ENCODE measurements at places on chromosomes 2 and 18.

GRCh38 chr18:67583621-67584020 lies 67.1 kb upstream of the DSEL start:
- no peak for DNase-seq

GRCh38 chr18:13265008-13265910 lies 46.7 kb downstream of the LDLRAD4 start:
- DNase-seq, result no peak

- no peak for DNase-seq
Observed at GRCh38 chr2:231292472-231293134, 94.2 kb downstream of the ARMC9 start.

- no peak for DNase-seq
Observed at GRCh38 chr2:40283111-40283909, 168.6 kb downstream of the SLC8A1 start.

DNA sequence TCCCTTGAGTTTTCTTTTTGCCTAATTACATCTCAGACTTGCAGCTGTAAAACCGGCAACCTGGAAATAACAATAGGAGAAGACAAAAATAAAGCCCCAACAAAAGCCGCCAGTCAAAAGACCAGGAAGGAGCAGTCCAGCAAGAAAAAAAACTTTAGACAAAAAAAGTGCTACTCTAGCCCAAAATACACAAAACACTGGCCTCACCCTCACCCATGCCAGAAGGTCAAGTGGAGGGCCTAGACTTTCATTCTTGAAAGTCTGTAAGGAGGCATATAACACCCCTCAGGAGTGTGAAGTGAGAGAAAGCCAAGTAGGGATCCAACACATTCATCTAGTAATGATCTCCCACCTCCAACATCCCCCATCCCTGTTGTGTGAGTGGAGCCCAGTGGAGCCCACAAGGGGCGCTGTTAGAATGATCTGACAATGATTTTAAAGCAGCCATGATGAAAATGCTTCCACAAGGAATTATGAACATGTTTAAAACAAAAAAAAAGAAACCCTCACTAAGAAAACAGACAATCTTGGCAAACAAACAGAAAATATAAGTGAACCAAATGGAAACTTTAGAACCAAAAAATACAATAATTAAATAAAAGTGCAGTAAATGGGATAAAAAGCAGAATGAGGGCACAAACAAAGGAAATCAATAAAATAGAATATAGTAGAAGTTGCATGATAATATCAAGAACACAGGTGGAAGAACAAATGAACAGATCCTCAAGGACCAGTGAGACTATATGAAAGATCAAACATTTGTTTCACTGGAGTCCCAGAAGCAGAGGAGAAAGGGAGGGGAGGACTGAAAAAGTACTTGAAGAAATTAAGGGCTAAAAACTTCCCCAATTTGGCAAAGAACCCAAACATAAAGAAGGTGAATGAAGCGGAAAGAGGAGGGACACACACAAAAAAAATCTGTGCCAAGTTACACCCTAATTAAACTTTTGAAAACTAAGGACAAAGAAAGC lies 23.9 kb downstream of the SESTD1 start:
- no peak for DNase-seq

GRCh38 chr2:75896779-75897366 lies 186.2 kb upstream of the GCFC2 start:
- no peak for DNase-seq

- no peak for DNase-seq
Observed at GRCh38 chr2:55296393-55296792, 27.4 kb upstream of the MTIF2 start.

DNA sequence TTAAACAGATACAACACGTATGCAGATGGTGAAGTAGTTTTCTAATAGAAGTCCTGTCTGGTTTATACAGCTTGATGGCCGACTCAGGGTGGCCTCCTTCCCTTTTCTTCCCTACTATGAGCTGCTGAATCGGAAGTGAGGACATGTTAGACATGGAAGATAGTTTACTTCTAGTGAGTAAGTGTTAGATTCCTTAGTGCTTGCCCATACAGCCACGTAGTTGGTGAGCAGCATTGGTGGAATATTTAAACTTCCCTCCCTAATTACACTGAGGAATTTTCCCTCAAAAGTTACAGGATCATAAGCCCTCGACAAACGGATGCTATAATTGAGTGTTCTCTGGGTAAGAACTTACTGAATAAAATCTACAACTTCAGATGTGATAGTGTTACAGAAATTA lies 52.1 kb downstream of the RHBDD1 start:
- no peak for DNase-seq

DNA sequence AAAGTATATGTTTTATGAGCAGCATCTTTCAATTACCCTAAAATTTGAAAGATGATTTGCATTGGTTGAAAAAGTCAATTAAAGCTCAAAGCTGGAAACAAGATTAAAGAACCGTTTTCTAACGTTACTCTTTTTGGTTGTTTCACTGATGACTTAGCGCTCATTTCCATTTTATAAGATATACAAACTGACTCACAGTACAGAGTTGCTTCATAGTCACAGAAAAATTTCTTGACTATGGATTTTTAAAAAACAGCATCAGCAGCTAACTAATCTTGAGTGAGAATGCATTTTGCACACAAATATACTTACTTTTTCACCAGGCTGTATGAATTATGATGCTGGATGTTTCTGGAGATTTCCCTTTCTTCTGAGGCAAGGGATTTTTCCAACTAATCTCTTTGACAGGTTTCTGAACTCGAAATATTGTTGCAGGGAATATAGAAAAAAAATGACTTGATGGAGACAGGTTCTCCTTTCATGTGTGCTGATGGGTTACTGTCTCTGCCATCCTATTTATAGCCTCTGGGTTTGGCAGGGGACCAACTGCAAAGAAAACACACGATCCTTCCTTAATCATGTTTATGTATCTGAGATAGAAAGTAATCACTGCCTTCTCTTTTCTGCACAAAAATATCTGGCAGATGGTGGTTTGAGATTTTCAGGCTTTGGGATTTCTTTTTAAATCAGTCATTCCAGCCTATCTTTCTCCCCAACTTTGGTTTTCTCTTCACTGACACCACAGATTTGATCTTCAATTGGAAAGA lies 129.4 kb upstream of the DAPL1 start:
- no peak for DNase-seq

GRCh38 chr2:102114290-102114721 lies 28.2 kb upstream of the IL1R1 start:
- DNase-seq, result no peak

GRCh38 chr18:75070625-75071483 lies 138.1 kb downstream of the PTGR3 start:
- no peak for DNase-seq

- DNase-seq, result no peak
Observed at GRCh38 chr18:67876871-67877270, 360.4 kb upstream of the DSEL start.

- no peak for DNase-seq
Observed at GRCh38 chr2:211225784-211226183, 669.4 kb downstream of the CPS1 start.

GRCh38 chr2:40243581-40244187 lies 208.2 kb downstream of the SLC8A1 start:
- peak; percentile 44 for DNase-seq

- DNase-seq, result no peak
Observed at GRCh38 chr2:235080101-235080500, 128.3 kb downstream of the SH3BP4 start.

- no peak for DNase-seq
Observed at GRCh38 chr18:22337833-22338232, 79.9 kb downstream of the CTAGE1 start.

GRCh38 chr2:223114170-223114569 lies 62.2 kb downstream of the KCNE4 start:
- no peak for DNase-seq

GRCh38 chr2:58350484-58350883 lies 109.4 kb upstream of the FANCL start:
- no peak for DNase-seq

GRCh38 chr2:215702116-215702902 lies 266.4 kb upstream of the FN1 start:
- DNase-seq, result no peak

GRCh38 chr2:241080405-241081189 lies 21.5 kb downstream of the MTERF4 start:
- DNase-seq, result no peak

DNA sequence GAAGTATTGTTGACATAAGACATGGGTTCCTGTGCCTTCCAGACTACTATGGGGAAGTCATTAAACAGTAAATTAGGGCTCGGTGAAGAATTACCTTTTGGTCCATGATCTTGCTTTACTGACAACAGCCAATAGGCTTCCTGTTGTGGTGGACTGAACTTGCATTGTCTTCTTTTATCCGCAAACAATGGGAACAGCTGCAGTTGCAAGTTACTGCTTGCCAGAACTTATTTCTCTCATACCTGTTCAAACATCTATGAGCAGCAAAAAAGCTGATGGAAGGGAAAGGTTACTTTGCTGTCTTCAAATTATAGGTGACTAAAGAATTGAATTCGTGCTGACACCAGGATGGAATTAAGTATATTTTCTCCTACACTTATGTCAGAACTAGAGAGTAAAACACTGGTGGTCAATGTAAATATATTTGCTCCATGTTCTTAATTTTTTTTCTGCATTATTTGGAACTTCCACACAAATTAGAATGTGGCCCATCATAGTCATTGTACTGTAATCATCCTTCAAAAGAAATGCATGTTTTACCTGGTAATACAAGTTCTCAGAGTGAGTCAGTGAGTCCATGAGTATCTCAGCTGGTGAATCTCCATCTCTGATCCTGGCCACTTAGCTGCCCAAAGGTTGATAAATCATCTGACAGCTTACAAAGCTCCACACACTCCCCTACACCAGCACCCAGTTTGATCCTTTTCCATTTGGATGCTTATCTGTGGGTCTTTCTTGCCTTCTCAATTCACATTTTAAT lies 37.3 kb upstream of the RNF152 start:
- no peak for DNase-seq

GRCh38 chr2:199315299-199316179 lies 142.2 kb downstream of the SATB2 start:
- DNase-seq, result no peak

- DNase-seq, result no peak
Observed at GRCh38 chr2:112003576-112004252, 51.4 kb upstream of the TMEM87B start.

DNA sequence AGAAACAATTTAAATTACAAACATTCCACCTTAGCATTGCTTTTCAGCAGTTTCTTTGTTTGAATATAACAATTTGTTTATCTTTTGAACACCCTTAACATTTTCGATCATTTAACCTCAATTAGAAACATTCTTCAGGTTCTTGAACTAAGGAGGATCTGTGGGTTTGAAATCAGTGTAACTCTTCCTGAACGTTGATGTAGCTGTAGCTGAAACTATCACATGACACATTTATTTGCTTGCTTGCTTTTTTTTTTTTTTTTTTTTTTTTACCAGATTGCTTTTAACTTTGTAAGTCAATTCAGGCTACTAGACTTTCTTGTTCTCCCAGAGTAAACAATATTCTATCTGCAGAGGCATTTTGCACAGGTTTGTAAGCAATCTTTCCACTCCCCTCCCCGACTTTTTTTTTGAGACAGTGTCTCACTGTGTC lies 47.6 kb downstream of the GPD2 start:
- DNase-seq, result no peak

GRCh38 chr18:22167091-22167470 lies 2.3 kb upstream of the GATA6 start:
- DNase-seq, result no peak

DNA sequence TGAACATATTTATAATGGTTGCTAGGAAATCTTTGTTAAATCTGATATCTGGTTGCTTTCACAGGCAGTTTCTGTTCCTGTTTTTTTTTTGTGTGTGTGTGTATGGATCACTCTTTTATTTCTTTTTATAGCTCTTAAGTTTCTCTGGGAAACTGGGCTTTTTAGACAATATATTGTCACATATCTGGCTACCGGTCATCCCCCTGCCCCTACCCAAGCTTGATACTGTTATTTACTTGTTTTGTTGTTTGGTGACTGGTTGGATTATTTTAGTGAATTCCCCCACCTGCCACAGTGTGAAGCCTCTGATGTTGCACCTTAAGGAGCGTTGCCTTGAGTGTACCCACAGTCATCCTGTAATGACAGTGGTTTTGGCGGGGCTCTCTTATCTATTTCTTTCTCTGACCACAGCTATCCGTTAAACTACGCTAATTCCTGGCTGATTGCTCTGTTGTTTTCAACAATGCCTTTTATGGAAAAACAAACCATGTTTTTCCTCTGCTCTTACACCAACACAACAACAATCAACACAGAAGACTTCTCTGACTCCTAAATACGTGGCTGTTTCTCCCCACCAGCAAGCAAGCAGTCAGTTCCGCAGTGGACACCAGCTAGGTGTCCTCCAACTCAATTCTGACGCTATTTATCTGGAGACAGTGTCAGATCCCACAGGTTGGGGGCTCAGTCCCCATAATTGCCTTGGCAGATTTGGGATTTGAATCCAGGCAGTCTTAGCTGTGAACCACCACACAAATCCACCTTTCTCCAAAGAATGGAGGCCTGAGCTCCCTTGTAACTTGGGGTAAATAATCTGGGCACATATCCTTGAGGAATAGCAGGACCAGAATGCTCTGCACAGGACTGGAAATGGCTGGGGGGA lies 10.9 kb downstream of the GNLY start:
- no peak for DNase-seq

GRCh38 chr2:4507661-4508060 lies 804.3 kb downstream of the DCDC2C start:
- peak; percentile 33 for DNase-seq

DNA sequence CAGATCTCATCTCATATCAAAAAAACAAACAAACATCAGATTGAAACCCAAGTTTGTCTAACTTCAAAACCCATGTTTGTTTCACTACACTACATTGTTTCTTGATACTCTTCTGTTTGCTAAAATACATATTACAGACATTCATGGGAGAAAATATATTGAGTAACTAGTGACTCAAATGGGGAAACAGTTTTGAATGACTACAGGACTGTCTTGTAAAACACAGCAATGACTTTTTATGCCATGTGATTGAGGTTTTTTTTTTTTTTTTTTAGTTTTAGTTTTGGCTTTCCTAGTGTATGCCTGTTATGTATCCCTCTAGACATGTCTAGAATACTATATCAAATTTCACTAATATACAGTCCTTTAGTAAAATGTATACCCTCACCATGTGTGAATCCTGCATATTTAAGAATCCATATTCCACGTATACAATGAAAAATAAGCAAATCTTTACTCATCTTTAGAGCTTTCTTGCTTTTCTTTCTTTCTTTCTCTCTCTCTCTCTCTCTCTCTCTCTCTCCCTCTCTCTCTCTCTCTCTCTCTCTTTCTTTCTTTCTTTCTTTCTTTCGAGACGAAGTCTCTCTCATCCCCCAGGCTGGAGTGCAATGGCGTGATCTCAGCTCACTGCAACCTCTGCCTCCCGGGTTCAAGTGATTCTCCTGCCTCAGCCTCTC lies 46.6 kb upstream of the SERTAD2 start:
- DNase-seq, result no peak

- no peak for DNase-seq
Observed at GRCh38 chr2:184113696-184114403, 484.5 kb upstream of the ZNF804A start.

- no peak for DNase-seq
Observed at GRCh38 chr18:22303927-22304326, 113.8 kb downstream of the CTAGE1 start.
